Breast epithelium (tissue), 4 donors: ENCODE measurements at places on chromosomes 5 and 9.

DNA sequence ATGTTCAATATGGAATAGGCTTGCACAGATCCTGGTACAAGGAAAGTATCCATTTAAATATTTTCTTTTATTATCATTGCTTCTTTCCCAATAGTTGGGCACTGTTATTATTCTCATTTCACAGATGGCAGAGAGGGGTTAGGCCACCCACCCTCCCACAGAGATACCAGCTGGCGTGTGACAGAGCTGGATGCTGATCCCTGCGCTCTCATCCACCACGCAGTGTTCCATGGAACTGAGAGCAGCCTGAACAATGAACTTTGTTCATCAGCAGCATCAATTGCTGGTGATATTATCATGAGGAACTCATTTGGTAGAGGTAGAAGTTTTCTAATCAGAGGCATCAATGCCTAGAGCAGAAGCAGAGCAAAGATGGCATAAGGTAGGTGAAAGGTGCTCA is 227.9 kb downstream of the ESM1 start:
- DNase-seq, result no peak

- DNase-seq, result no peak
Measured at GRCh38 chr5:60267907-60268306, 374.4 kb upstream of the PDE4D start.

DNA sequence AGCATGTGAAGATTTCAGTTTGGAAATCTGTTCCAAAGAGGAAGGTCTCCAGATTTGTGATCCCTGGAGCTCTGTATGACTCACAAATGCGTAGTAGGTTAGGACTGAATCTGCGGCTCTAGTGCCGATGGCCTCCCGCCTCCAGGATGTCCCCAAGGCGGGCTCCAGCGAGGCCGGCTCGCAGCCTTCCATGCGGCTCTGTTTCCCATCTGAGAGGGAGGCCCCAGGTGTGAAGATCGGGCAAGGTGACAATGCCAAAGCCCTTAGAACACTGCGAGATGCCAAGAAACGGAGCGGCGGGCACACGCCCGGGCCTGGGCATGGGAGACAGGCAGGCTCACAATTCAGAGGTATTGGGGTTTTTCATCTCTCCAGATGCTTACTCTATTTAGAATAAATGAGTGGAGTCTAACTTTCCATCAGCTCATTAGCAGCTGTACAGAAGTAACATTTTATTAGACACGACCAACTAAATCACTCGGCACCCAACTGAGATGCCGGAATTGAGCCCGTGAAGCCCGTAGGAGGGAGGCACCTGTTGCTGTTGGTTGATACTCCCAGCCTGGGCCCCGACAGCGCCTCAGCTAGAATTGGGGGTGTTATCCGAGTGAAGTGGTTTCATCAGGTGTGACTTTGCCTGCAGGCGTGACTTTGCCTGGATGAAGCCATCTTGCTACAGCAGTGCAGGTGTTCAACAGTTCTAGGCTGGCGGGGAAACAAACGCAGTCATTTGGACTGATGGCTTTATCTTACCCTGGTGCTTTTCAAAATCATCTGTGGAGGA is 7.4 kb upstream of the MRPS2 start:
- no peak for DNase-seq

DNA sequence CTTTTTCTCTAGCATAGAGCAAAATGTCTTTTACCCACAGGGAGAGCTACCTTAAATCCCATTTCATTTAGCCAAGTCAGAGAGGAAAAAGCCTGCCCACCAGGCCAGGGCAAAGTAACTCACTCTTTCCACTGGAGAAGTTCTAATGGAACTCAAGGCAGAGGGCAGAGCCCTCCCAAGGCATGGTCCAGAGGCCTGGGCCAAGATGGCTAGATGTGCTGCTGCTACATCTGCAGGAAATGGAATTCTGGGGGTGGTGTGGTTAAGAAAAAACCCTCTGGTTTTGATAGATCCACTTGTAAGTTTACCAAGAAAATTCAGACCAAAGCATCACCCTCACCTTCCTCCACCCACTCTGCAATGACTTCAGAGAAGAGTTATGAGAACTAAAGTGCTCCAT is 37.3 kb downstream of the CSF2 start:
- DNase-seq, result no peak

- DNase-seq, result peak; percentile 67
Measured at GRCh38 chr9:131237931-131238401, 38.3 kb downstream of the FAM78A start.

GRCh38 chr9:19809422-19810269 is 20.8 kb upstream of the SLC24A2 start:
- no peak for DNase-seq

DNA sequence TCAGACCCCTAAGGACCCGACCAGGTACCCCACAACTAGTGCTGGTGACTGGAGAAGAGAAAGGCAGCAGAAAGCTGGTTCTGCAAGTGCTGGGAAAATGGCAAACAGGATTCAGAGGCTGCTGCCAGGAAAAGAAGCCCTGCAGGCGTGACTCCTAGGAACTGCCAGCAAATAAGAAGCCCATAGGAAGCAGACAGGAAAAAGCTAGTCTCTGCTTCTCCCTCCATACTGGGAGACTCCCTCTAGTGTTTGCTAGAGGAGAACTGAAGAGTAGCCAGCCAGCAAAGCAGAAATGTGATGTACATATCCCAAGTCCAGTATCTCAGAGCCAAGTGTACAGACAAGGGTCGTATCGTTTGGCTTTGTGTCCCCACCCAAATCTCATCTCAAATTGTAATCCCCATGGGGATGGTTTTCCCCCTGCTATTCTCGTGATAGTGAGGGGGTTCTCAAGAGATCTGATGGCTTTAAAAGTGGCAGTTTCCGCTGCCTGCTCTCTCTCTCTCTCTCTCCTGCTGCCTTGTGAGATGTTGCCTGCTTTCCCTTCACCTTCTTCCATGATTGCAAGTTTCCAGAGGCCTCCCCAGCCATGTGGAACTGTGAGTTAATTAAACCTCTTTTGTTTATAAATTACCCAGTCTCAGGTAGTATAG is 38.1 kb upstream of the TUSC1 start:
- DNase-seq, result peak; percentile 82

DNA sequence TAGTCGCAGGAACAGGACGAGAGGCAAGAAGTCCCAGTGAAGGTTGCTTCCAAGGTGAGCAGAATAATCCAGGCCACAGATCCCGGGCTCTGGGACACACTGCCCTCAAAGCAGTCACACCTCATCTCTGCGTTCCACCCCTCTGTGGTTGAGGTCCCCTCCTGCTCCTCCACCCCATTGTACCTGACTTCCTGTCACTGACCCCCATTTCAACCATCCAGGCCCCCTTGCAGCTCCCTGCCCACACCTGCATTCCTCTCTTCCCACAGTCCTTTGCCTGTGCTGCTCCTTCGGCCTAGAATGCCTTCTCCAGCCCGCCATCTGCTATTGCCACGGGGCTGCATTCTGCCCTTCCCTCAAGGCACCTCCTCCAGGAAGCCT is 73.5 kb downstream of the PAX5 start:
- no peak for DNase-seq

GRCh38 chr9:38254756-38255155 is 137.7 kb upstream of the ALDH1B1 start:
- DNase-seq, result no peak

DNA sequence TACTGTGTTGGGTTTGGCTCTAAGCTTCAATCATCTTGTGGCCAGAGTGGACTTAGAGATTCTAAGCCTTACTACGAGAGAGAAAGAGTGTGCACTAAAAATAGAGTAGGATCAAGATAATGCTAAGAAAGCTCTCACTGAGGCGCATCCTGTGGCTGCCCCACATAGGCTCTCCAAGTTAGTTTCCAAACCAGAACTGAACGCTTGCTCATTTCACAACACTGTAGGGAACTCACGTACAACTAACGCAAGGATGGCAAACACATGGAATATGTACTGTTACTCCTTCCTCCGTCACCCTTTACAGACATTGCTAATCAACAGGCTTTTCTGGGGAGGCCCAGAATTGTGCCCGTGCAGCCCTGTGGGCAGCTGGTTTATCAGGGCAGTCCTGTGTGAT is 90.9 kb downstream of the EQTN start:
- DNase-seq, result no peak

GRCh38 chr5:154477382-154478223 is 424 bp downstream of the HAND1 start:
- DNase-seq, result no peak

- DNase-seq, result no peak
Measured at GRCh38 chr9:85700330-85700729, 41.4 kb downstream of the AGTPBP1 start.

DNA sequence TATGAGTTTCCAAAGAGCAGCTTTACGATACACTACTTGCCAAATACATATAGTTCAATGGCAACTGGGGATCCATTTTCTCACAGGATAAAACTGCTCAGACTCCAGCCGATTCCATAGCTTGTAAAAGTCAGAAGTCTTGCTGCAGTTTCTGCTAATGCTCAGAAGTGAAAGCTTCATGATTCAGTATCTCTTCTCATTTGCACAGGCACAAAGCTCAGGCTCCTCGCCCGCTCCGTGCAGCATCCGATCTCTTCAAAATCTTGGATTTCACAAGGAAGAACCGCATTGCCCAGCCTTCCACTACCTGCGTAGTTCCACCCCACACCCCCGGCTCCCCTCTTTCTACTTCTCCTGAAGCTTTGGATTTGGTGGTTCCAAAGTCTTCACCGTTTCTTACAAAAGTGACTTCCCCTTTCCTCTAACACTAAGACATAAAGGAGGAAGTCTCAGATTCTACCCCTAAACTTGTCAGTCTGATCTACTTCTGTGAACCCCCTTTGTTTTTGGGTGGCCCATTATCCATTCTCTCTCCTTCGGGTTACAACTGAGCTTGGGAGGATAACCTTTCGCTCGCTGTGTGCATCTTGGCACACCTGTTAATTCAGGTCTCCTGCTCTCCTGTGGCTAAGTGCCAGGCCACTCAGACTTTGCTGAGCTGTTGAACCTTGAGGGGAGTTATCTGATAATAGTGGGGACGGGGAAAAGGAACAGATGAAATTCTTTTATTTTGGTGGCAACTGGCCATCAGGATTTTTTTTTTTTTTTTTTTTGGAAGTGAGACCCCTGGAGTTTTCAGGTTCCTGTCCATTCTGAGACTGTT is 194.1 kb downstream of the GNA14 start:
- DNase-seq, result no peak

GRCh38 chr5:135657536-135658305 is 78.9 kb upstream of the CXCL14 start:
- DNase-seq, result no peak

DNA sequence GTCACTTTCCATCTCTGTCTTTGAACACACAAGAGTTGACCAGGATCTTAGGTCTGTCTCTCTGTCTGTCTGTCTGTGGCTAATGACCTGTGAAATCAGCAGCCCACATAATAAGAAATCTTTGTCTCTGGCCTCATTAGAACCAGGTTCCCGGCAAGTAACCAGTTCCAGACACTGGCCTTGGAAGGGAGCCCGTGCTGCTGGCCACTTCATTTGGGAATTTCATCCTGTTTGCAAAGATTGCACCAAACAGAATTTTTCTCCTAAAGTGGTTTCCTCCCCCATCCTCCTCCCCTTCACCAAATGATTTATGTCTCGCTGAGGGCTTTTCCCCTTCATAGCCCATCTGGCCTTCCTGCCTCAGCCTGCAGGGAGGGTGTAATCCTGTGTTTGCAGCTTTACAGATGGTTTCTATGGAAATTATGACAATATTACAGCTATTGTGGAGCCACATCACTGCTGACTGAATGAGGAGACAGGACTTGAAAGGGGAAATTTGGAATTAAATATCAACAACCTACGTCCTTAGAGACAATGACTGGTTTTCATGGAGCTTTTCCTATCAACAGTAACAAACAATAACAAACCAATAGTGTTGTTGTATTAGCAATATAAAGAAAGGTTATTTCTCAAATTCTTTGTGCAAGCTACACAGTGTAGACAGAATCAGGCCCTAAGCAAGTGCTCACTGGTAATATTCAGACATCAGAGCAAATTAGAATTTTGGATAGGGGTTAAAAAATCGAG is 25.7 kb downstream of the DPYSL3 start:
- peak; percentile 39 for DNase-seq

DNA sequence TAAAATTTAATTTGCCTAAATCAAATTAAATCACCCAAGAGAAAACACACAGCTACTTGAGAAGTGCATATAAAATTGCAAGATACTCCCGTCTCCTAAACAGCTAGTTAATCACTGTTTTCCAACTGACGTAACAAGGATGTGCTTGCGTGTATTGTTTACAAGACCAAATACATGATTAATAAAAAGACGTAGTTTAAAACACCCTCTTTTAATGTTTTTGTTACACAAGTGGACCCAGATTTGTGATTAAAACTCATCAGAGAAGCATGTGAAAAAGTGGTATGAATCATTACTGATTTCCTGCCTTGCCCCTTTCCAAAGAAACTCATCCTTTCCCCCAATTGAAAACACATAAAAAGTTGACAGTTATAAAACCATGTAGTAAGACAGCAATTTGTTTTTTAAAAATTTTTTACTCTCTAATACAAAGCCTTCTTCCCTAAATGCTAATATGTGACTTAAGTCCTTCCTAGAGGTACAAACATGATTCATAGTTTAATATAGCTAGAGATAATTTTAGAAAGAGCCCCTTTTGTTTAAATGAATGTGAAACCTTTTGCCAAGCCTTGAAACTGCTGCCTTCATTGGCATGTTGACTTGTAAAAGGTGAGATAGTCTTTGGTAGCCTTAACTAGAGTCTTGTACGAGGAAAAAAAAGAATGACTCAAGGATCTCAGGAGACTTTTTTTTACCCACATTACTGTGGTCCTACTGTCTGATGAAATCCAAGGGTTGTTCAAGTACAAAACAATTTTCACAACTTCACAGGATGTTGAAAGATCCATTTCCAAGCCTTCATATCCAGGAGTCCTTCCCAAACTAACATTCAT is 61.4 kb upstream of the FST start:
- DNase-seq, result no peak

- DNase-seq, result no peak
Measured at GRCh38 chr9:69013382-69013727, 558 bp downstream of the PRKACG start.

DNA sequence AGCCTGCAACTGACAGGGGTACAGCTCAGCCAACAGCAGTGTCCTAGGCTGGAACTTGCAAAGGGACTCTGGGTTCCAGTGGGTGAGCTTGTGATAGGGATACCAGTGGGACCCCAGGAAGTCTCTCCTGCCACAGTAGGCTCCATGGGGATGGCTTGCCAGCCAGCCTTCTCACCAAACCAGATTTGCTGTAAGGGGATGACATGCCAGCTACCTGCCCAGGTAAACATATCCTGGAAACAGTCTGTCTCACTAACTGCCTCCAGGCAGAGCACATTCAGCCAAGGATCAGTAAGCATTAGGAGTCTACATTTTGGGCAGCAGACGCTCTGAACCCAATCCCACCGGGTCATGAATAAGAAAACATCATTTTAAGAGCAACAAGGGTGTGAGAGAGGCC is 49.9 kb downstream of the SIL1 start:
- peak; percentile 90 for DNase-seq

DNA sequence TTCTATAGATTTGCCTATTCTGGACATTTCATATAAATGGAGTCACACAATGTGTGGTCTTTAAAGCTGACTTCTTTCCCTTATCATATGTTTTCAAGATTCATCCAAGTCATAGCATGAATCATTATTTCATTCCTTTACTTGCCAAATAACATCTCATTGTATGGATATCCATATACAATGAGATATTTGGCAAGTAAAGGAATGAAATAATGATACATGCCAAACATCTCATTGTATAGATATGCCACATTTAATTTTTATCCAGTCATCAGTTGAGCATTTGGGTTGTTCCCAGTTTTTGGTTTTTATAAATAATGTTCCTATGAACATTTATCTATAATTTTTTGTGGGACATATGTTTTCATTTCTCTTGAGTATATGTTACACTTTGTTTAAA is 20.5 kb upstream of the OR2K2 start:
- no peak for DNase-seq
